ENCODE measurements at places on chromosomes 7 and 10.
A peak's percentile ranks its signal among the peaks of the same experiment; 100 is the strongest.

- no peak for DNase-seq
These were observed 157.3 kb upstream of the ADCY1 start for GRCh38 chr7:45416846-45417245.

GRCh38 chr10:100109670-100110069 lies 28.0 kb upstream of the CPN1 start:
- no peak for DNase-seq

DNA sequence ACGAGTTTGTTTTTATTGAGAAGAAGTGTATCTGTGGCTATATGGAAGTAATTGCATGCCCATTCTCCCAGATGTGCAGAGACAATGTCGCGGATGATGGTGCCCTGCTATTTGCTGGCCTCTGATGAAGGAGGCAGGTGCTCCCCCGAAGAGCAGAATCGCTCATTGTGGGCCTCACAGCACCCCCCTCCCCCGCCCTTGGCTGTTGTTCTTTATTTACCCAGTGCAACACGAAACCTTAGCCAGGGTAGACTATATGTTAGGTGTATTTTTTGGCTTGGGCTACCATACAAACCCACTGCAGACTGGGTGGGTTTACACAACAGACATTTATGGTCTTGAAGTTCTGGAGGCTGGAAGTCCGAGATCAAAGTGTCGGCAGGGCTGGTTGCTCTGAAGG lies 3.4 kb upstream of the ADCY1 start:
- DNase-seq: no peak

GRCh38 chr10:89348975-89349374 lies 21.2 kb downstream of the IFIT3 start:
- no peak for DNase-seq

- DNase-seq: no peak
These were observed 49.7 kb downstream of the MICALL2 start for GRCh38 chr7:1409555-1409954.

DNA sequence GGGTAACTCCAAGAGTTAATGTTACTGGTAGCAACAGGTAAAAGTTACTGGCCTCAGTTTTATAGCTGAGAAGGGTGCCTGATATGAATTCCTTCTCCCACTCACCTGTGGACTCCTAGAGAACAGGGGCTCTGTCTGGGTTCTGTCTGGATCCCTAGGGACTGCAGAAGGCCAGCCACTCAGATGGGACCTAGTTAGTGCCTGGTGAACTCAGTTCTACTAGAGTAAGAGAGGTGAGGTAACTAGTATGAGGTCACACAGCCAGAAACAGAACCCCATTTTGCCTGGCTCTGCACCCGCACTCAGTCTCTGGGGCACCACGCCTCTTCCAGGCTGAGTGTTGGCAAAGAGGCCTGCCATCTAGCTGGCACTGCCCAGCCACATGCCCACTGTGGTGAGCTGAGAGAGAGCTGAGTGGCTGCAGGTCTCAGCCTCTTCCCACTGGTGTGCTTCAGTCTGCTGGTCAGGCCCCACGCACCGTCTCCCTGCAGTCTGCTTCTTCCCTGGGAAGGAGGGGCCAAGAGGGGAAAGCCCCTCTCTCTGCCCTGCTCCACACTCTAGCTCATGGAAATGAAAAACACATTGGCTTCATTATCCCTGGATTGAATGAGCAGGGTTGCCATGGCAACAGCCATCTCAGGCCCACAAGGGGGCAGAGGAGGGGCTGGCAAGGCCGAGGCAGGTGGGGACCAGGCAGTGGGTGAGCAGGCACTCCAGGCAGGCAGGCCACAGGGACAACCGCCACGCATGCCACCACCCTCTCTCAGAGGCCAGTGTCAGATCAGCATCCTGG lies 110.6 kb downstream of the ZMIZ1 start:
- no peak for DNase-seq

DNA sequence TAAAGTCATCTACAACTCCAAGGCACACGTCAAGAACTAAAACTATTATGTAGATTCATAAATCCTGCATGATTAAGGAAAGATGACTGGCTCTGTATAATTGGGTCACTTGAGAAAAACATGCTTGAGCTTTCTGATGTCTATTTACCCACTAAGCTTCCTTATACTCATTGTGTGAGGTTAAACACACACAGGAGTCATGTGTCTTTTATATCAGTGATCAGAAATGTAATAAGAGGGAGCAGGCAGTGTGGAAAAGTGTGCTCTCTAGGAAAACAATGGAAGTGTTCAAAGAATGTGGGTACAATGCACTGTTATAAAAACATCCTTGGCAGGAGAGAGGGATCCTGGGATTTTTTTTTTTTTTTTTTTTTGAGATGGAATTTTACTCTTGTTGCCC lies 108.6 kb upstream of the ARID5B start:
- no peak for DNase-seq

DNA sequence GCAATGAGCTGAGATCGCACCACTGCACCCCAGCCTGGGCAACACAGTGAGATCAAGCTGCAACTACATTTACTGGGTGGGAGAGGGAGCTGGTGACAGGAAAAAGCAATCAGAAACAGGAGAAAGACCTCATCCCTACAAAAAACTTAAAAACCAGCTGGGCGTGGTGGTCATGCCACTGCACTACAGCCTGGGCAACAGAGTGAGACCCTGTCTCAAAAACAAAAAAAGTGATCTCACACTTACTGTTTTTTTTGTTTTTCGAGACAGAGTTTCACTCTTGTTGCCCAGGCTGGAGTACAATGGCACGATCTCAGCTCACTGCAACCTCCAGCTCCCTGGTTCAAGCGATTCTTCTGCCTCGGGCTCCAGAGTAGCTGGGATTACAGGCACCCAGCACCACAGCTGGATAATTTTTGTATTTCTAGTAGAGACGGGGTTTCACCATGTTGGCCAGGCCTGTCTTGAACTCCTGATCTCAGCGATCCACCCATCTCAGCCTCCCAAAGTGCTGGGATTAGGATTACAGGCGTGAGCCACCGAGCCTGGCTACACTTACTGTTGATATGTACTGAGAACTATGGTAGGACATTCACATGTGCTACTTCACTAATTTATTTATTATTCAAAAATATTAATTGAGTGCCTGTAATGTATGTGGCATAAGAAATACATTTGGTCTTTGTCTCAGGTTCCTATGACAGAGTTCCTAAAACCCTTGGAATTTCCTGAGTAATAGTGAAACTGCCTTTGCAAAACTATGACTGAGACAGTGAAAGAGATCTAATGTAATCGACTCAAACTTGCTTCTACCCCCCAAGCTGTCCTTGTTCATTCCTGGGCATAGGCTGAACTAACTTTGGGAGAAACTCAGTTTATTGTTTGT lies 27.7 kb upstream of the NRBF2 start:
- no peak for DNase-seq

DNA sequence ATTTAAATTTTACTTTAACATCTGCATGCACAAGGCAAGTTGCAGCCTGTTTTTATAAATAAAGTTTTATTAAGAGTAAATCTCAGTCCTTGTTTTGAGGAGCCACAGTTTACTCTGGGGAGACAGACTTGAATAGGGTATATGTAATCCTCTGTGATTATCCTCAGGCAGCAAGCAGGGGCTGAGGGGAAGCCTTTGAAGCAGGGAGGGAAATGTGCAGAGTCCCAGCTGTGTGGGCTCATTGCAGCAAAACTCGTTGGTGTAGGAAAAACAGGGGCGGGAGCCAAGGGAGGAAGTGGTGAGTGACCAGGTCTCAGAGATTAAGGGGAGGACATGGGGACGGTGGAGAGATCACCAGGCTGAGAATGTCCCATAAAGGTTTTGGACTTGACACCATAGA lies 34.3 kb upstream of the SMC3 start:
- DNase-seq: no peak

DNA sequence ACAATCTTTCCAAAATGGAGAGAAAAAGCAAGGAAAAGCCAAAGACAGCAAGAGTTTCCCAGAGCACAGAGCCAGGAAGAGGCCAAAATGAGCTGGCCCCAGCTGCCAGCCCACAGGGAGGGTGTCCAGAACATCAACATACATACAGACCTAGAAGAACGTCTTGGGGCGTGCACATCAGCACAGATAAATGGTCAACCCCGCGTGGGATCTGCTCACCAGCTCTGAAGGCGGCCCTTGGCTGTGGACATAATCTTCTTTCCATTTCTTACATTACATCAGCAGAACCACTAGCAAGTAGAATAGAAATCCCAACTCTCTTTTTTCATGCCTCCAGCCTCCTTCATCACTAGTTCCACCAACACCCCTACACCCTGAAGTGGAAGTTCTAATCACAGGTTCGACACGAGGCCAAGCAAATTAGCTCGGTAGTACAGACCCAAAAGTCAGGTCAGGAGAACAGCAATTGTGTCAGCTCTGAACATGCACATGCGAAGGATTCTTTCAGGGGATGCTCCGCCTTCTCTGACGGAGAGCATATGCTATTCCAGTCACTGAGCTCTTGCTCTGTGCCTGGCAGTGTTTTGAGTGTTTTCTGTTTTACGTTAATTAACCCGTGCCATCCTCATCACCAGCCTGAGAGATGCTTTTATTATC lies 16.4 kb downstream of the SH3PXD2A start:
- DNase-seq: no peak

DNA sequence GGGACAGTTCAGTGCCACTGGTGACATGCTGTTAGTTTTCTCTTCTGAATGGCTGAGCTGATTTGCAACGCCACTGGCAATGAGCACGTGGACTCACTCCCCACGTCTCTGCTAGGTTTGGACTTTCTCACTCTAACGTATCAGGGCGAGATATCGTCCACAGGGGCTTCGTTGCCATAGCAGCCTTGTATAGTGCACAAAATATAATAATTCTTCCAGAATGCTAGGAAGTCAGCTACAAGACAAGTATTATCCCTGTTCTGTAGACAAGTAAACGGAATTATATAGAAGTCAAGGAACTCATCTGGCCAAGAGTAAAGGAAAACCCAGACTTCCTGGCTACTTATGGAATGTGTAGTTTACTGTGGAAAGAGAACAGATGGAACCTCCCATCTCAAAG lies 226.8 kb downstream of the ARHGAP21 start:
- DNase-seq: no peak

DNA sequence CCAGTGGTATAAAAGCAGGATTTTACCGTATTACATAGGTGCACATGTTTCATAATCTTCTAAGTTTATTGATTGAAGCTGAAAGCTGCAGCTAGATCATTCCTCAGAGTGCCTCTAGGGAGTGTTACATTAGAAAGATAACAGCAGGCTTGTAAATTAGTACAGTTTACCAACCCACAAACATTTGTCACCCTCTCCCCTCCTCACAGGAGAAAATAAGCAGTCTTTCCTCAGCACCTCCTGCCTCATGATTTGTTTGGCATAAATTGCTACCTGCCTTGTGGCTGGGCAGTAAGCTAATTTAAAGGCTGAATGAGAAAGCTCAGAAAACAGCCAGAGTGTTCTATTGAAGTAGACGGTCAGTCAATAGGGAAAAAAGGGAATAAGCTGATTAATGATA lies 74.2 kb downstream of the NXPH1 start:
- no peak for DNase-seq

DNA sequence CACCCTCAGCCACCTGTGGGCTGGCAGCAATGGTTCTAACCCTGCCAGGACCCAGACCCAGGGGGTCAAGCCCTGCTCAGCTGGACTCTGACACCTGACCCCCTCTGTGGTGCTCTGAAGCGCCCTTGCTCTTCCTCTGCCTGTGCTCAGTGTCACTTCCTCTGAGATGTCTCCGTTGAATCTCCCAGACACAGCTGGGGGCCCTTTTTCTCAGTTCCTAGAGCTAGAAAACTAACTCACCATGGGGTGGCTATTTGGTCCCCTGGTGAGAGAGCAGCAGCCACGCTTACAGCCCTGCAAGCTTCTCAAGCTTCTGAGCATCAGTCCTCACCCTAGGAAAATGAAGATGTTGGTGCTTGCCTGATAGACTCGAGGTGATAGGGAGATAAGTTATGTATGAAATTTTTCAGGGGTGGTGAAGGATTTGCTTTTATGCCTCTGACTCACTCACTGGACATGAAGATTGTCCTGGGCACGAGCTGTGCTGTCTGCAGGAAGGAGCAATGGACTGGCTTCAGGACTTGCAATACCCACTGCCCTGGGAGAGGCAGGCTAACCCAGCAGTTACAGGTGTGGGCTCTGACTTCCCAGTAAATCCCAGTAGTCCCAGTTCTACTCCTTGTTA lies 29.6 kb downstream of the COL13A1 start:
- DNase-seq: no peak

- DNase-seq: peak; percentile 61
These were observed 336.3 kb downstream of the PTPRN2 start for GRCh38 chr7:158251061-158251965.

- DNase-seq: no peak
These were observed 190.6 kb downstream of the PARD3 start for GRCh38 chr10:34624323-34625153.

- DNase-seq: no peak
These were observed 21.3 kb downstream of the MDH2 start for GRCh38 chr7:76069238-76069638.

DNA sequence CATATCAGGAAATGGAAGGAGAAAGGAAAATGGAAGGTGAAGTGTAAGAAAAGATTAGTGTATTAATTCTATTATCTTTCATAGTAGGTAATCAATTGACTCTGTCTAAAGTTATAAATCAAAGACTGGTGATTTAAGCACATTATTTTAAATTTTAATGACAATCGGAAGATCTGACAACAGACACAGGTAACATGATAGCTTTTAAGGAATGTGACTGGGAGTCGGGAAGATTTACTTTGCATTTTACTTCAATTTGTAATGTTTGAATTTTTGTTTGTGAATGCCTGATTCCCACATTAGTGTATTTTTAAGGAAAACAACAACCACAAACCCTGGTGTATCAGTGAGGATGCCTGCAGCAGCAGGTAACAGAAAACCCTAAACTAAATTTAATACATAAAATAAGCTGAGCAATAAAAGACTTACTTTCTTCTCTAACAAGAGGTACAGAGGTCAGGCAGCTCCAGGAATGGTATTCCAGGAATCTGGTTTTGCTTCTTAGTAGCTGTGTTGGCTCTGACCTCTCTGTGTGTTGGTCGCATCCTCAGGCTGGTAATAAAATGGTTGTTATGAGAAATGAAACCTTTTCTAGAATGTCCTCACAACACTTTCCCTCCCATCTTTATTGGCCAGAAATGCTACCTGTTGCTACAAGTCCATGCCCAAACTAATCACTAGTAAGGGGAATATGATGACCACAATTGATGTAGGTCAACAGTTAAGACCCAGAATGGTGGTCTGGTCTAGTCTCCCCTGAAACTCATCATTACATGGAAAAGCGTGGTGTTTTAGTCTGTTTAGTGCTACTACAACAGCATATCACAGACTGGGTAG lies 12.2 kb downstream of the DNAJB9 start:
- no peak for DNase-seq

- no peak for DNase-seq
These were observed 11.5 kb downstream of the DRGX start for GRCh38 chr10:49384268-49384953.

GRCh38 chr10:92702301-92702916 lies 12.7 kb downstream of the HHEX start:
- no peak for DNase-seq

- no peak for DNase-seq
These were observed 14.9 kb downstream of the AFAP1L2 start for GRCh38 chr10:114389426-114389825.

- no peak for DNase-seq
These were observed 32.4 kb upstream of the RET start for GRCh38 chr10:43044448-43044921.

GRCh38 chr7:55969391-55969790 lies 5.0 kb downstream of the NIPSNAP2 start:
- DNase-seq: no peak

- no peak for DNase-seq
These were observed 32.1 kb downstream of the LOXL4 start for GRCh38 chr10:98235846-98236245.
